ENCODE measurements at places on chromosomes 6 and 20.

DNA sequence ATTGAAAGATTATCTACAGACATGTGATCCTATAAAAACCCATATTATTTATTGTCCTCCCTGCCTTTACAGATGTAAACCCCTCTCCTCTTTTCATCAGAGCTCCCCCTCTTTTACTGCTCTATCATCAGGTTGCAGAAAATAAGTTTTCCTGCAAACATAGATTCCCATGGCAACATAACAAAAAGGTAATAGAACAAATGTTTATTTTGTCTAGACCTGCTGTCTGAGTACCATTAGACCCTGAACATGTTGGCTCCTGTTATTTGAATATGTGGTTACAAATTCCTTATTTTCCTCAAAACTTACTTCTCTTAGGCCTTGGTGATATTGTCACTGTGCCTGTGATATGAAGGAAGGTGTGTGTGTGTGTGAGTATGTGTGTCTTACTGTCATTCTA, 11.5 kb downstream of the MAPK14 start:
- no peak for DNase-seq

DNA sequence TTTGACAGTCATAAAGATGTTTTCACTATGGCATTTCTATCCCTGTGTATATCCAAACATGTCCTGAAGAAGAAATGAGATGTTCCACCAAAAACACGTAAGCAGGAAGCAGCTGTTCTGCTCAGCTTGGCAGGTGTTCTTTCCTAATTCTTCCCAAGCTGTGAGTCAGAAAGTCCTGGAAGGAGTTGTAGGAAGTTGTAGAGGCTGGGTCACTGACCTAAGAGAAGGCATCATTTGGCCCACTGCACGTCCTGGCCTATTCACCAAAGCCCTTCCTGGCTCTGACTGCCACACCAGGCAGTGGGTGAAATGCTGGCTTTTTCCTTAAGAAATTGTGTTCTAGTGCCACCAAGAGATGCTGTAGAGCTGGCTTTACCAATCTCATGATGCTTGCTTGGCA, 40.3 kb downstream of the STX11 start:
- DNase-seq: no peak

GRCh38 chr20:60262967-60263603, 304.9 kb downstream of the CDH26 start:
- no peak for DNase-seq

DNA sequence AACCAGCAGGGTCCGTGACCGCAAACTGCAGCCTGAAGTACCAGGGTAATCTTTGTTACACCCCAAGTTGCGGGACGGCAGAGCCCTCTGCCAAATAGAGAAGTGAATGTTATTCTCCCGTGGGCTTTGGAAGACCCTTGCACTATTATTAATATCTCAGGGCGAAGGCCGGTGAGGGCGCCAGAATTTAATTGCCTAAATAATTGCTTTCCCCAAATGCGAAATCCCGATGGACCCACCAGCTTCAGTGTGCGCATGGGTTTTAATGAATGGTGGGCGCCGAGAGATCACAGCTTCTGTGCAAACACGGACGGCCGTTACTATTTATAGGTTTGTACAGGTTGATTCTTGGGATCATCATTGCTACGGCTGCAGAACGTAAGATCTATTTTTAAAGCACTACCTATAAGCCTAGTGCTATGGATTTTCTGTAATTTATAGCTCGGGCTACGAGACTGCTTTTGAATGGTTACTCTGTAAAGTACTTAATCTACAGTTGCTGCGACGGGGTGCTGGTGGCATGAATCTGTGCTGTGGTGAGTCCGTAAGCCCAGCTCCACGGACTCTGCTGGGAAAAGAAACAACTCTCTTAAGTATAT, 15.2 kb upstream of the PHACTR3 start:
- DNase-seq: no peak

DNA sequence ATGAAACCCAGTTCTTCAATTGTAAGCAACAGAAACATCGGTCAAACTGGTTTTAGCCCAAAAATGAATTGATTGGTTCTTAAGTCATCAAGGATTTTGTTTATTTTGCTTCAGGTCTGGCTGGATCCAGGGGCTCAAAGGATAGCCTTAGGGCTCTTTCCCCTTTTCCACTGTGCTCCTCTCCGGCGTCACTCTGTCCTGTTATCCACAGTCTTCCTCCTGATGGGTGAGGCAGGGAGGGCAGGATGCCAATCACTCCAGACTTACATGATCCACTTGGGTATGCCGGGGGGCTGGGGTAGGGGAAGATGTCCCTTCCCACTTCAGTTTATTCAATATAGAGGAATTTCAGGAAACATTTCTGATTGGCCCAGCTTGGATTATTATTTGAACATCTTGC, 40.0 kb downstream of the PLAGL2 start:
- no peak for DNase-seq

DNA sequence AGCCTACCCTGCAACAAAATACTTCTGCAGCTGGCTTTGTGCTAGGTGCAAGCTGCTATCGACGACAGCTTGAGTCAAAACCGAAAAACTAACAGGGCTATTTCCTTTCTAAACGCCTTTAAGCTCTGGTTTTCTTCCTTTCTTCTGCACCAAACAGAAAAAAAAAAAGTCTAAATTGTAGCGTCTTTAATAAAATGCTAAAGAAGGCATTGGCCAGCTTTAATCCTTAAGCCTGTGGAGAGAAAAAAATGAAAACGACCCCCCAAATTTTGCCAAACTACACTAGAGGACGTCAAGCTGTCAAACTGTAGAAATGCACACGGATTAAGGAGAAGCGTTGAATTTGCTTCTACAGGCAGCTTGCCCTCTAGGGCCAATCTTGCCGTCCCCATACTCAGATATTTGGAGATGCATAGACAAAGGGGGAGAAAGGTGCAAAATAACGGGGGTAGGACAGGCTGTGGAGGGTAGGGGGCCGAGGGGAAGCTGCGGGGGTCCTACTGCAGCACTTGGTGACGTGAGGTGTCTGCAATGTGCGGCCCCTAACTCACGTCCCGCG, 1.4 kb upstream of the NRN1 start:
- no peak for DNase-seq

GRCh38 chr6:129691709-129692108, 18.3 kb downstream of the ARHGAP18 start:
- no peak for DNase-seq
